ENCODE measurements at places on chromosomes 3 and 15.

GRCh38 chr15:92570391-92570790 is 85.2 kb downstream of the FAM174B start:
- DNase-seq = no peak

- no peak for DNase-seq
These were observed 227.5 kb downstream of the MAGI1 start for GRCh38 chr3:65811086-65811761.

DNA sequence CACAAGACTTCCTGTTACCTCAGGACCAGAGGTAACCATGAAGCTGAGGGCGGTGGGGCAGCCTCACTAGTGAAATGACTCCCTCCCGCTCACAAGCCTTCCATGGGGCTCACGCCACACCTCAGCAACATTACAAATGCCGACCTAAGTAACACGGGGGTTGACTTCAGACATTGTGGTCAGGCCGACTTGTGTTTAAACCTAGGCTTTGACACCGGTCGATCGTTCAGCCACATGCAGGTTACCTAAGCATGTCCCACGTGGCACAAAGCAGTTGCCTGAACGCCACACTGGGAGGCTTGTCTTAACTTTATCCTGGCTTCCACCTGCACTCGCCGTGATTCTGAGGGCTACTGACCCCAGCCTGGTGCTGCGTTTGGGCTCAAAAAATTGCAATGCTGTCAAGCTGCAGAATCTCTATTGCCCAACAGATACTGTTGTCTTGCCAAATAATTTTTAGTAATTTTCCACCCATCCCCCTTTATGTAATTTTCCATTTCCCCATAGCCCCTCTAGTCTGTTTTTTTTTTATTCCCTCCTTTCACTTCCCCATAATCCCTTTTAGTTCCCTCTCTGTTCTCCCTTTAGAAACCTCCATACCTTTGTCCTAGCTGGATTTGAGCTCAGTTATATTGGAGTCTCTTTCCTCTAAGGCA is 158.6 kb upstream of the RGMA start:
- DNase-seq = no peak

GRCh38 chr3:189570916-189571315 is 60.3 kb upstream of the TP63 start:
- DNase-seq = no peak

DNA sequence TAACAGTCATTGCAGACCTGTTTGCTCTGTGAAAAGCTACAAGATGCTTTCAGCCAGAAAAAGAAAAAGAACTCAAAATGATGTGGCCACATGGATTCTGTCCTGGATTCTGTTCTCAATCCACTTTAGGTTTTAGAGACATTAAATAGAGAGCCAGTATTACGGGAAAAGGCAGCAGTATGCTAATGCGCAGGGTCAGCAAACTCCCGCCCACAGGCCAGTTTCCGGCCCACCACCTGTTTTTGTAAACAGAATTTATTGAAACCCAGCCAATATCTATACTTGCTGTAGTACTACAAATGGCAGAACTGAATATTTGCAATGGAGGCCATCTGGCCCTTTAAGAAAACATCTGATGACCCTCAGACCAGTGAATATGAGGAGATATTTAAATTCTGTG is 416.1 kb downstream of the ERC2 start:
- DNase-seq = no peak

All from umbilical cord (tissue), 2 donors.